ENCODE measurements at places on chromosomes 13 and 19.
A peak's percentile ranks its signal among the peaks of the same experiment; 100 is the strongest.

DNA sequence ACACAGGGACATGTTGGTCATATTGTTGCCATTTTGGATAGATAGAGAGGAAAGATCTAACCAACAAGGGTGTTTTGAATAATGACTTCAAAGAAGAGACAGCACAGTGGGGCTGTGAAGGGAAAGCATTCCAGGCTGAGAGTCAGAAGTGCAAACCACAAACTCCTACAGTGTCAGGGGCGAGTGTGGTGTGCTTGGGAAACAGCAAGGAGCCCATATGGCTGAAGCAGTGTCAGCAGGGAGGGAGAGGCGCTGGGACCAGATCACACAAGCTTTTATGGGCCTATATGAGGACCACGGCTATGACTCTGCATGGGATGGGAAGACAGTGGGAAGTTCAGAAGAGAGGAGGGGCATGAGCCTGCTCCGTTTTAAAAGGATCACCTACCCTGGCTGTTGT, 166.4 kb downstream of the MYO16 start:
- DNase-seq, result no peak

- DNase-seq, result no peak
These were observed 19.6 kb downstream of the ERICH6B start for GRCh38 chr13:45595965-45596364.

DNA sequence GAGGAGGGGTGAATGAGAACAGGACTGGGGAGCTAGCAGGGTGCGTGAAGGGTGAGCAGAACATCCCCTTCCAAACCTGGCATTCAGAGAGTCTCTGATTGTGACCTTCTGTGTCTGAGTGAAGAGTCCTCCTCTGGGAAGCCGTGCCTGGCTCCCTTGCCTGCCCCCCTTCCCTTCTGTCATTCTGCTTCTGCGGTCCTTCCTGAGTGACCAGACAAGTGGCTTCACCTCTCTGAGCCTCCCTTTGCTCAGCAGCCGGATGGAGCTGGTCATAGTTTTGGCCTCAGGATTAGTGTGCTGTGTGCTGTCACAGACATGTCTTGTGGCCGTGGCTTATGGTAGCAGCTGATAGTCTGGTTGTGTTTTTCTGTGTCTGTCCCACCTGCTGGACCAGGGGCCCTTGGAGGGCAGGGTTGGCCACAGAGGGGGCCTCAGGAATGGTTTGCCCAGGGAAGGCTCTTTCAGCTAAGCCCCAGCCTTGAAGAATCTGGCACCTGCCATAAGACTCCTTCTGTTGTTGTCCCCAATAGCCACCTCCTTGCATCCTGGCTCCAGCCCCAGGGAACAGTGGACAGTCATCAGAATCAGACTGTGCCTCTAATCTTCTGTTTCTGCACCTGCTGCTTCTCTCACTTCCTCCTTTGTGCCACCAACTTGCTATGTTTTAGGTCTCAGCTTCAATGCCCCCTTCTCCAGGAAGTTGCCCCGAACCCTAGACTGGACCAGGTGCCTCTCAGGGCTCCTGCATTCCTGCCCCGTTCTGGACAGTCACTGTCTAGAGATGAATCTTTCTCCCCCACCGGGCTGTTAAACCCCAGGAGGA, 5.9 kb downstream of the CLPTM1 start:
- DNase-seq, result no peak

GRCh38 chr13:103799028-103799427, 732.8 kb upstream of the SLC10A2 start:
- no peak for DNase-seq

DNA sequence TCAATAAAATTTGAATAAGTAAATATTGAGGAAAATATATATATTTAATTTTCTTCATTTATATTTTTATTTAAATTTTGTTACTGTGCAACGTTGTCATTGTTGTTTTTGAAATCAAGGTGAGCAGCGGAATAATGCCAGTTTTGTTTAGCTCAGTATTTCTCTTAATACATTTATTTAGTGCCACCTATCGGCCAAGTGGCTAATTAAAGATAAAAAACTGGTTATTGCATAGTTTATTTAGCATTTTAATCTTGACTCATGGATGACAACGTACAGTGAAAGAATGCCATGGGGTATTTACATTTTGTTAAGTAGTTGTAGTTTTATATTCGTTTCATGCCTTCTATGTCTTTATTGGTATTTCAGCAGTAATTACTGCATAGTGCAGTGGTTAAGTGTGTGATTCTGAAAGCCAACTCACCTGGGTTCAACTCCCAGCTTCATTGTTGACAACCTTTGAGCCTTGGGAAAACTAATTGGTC, 265.9 kb downstream of the MYO16 start:
- DNase-seq, result no peak

DNA sequence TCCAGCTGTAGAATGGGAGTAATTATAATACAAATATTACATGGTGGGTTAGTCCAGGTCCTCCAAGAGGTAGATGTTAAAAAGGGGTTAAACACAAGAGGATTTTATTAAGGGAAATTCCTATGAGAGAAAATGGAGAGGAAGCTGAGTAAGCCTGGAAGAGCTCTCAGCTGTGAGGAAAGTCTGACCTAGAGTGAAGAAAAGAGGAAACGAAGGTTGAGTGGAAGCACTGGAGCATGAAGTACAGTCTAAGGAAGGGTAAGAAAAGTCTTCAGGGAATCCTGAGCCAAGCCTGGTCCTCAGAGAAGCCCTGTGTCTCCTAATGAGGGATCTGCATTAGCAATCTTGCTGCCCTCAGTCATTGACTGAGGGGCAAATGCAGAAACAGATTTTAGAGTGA, 506.2 kb downstream of the GPC5 start:
- DNase-seq, result no peak

- DNase-seq, result no peak
These were observed 10.4 kb upstream of the TBC1D4 start for GRCh38 chr13:75492389-75492788.

- DNase-seq, result no peak
These were observed 4.3 kb downstream of the HRC start for GRCh38 chr19:49150944-49151243.

DNA sequence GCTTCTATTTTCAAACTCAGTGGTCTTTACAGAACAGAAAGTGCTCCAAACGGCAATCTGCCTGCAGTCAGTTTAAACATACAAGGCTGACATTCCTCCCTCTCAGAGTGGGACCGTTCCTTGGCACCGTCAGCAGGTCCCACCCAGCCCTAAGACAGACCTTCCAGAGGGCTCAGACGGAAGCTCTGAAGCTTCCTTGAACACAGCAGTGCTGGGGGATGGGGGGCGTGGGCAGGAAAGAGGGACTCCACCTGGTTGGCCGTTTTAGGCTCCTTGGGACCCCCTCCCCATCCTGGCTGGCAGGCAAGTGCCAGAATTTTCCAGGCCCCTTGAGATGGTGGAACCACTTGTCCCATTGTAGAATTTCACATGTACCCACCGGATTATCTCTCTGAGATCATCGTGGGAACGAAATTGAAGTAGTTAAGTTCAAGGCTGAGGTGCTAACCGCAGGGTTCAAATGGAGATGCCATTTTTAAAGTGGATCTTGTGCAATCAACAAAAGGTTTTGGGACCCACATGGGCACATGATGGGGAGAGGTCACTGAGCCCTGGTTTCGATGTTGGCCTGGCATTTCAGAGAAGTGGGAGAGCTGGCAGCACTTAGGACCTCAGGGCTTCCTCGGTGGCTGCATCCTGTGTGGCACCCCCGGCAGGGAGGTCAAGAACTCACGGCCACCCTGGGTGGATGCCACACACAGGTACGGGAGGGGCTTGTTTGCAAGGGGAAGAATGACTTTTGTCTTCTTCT, 46.2 kb downstream of the KLF2 start:
- DNase-seq, result no peak

DNA sequence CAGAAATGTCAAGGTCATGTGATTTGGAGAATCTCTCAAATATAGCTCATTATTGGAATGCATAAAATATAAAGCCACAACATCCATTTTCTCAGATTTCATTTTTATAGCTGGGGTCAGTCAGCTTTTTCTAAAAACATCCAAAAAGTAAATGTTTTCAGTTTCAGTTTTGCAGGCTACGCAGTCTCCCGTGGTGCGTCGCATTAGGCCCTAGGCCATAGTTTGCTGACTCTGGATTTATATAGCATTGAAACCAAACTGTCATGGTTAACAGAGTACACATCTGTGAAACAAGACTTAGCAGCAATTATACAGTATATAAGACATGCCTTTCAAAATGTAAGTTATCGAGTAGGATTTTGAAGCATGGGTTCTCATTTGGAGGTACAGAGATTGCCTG, 140.0 kb downstream of the IRS2 start:
- DNase-seq, result no peak

DNA sequence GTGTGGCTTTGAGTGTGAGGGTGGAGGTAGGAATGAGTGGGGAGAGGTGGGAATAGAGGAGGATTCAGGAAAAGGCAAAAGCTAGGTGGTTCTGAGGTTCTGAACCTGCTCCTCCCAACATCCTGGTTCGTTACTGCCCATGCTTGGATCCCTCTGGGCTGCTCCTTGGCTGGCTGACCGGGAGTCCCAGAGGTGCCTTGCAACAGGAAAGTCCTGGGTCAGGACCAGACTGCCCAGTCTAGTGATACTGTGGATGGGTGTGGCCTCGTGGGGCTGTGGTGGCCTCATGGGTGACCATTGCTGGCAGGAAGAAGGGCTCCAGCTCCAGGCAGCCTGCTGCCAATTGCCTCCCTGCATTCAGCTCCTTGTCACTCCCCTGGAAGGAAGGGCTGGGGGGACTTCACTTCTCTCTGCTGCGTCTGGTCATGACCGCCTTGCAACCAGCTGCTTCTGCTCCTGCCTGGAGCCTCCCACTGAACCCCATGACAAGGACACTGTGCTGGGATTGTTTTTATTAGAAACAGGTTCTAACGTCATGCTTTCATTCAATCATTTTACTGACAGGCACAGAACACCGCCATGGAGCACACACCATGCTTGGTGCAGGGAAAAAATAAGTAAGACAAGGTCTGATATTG, 61.5 kb upstream of the UBL3 start:
- no peak for DNase-seq

GRCh38 chr13:28631801-28632200, 27.1 kb upstream of the POMP start:
- DNase-seq, result no peak

GRCh38 chr19:58033741-58034476, at the start of gene ZSCAN1:
TSS of gene ZSCAN1 (plus strand) at chr19:58034025. CDS start at chr19:58037837, 3,812 bp downstream.
- DNase-seq, result peak; percentile 17

DNA sequence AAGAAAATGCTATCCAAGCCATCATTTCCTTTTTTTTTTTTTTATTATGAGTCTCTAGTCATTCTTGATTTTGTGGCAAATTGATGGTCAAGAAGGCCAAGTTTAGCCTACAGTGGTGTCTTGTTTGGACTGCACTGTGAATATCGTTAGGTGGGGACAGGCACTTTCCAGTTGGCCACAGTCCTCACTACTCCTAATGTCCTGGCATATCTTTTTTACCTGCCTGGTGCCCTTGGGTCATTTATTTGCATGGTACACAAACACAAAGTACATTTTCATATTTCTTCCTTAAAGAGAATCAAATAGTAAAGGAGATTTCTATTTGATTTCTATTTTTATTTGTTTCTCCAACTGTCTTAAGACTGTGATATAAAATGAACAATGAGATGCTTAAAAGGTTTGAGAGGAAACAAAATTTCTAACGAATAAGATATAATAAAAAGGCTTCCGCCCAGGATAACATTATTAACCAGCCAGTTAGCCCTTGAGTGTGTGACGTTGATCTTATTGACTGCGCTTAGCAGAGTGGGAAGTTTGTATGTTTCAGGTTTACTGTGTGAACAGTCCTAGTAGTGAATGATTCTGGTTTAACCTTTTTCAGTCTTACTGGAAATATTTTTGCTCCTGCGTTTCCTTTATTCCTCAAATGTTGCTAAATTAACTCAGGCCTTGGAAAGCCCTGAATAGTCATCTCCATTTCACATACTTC, 312.0 kb downstream of the ATP8A2 start:
- DNase-seq, result no peak

- no peak for DNase-seq
These were observed 14.5 kb upstream of the MPHOSPH8 start for GRCh38 chr13:19618977-19619376.

- DNase-seq, result no peak
These were observed 147.2 kb downstream of the MIPEP start for GRCh38 chr13:23741879-23742510.

DNA sequence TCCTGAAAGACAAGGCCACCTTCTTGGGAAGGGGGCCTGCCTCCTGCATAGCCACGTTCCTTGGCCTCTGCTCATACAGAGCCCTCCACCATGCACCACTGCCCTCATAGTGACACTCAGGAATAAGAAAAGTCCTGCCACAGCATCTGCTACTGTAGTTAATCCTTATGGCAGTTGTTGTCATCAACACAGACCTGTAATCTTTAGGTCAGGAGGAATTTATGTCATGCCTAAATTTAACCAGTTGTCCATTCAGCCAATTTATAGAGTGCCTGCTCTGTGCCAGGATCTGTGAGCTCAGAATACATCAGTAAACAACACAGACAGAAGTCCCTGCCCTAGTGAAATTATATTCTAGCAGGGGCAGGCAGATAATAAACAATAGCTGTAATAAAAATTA, 44.4 kb downstream of the FAM124A start:
- no peak for DNase-seq

All from stimulated activated CD4-positive, alpha-beta T cell treated with anti-CD3 and anti-CD28 coated beads, Interleukin-15, amount 100 ng/mL, for 48 hours (primary cell).